ENCODE measurements at places on chromosomes 3 and 15.

DNA sequence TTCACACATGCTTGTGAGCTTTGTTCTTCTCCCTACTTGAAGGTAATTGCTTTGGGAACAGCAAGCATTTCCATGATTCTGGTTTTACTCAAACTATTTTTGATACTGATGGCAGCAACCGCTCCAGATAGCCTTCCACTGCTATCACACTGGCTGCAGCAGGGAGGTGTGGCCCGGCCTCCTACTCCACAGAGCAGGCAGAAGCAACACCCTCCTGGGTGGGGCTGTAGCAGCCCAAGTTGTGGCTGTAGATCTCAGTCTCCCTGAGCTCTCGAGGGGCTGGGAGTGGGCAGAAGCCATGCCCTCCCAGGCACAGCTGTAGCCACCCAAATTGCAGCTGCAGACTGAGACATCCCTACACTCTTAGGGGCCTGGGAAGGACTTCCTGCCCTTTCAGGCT, 878.8 kb upstream of the GBE1 start:
- DNase-seq: no peak

GRCh38 chr3:42668413-42668760, 14.9 kb downstream of the ZBTB47 start:
- no peak for DNase-seq

GRCh38 chr3:36837089-36837488, 72.7 kb upstream of the DCLK3 start:
- DNase-seq: no peak

- DNase-seq: no peak
These were observed 392.4 kb upstream of the PROK2 start for GRCh38 chr3:72177075-72178050.

- DNase-seq: no peak
These were observed 23.2 kb upstream of the MAGEF1 start for GRCh38 chr3:184734903-184735701.

- DNase-seq: no peak
These were observed 124.0 kb upstream of the TOPAZ1 start for GRCh38 chr3:44117736-44118135.

- no peak for DNase-seq
These were observed 23.2 kb upstream of the LAMP3 start for GRCh38 chr3:183185696-183186095.

DNA sequence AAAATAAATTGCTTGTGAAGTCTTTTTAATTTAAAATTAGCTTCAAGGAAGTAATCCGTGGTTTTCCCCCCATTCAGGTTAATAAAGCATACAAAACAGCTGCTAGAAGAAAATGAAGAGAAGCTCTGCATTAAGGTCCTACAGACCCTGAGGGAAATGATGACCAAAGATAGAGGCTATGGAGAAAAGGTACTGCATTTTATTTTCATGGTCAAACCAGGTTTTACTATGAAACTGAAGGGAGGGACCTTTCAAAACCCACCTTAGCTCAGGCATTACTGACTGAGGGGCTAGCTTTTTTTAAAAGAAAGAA, 218.5 kb downstream of the ITPR1 start:
- DNase-seq: no peak

GRCh38 chr3:67535006-67535405, 119.4 kb downstream of the SUCLG2 start:
- DNase-seq: no peak

DNA sequence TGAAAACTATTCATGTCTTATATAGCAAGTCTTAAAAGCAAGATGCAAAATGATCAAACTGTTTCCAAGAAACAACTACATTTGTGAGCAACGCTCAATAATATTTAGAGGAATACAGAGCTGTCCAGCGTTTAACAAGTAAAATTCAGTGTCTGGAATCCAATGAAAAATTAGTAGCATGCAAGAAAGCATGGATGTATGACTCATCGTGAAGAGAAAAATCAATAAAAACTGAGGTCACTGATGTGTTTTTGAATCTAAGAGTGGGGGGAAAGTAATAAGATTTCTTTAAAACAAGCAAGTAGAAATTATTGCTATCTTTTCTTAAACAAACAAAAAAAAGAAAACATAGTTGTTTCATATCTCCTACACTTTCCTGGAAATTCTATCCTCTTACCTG, 600.3 kb upstream of the GOLIM4 start:
- DNase-seq: no peak

- no peak for DNase-seq
These were observed 49.6 kb downstream of the CEMIP start for GRCh38 chr15:80828796-80829195.

DNA sequence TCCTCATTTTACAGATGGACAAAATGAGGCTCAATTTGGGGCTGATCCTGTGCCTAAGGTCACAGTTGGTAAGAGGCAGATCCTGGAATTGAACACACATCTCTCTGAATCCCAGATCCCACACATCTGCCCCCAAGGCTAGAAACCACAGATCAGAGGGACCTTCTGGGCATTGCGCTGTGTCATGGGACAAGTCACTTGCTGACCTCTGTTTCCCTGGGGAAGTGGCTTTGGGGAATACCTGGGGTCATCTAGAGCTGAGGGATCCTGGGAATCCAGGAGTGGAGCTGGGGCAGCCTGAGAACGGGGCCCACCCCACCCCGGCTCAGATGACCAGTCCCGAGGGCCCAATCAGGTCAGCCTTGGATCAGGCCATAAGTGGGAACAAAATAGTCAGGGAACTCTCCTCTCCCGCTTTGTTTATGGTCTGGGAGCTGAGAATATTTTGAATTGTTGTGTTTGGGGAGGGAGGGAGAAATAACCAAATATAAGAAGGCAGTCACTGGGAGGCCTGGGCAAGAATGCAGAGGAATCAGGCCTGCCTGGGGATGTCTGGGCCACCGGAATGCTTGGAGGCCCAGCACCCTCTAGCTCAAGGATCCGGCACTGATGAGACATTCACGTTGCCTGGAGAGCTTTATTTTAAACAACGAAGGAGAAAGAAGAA, 8.8 kb upstream of the SLC6A6 start:
- DNase-seq: no peak

GRCh38 chr3:178455226-178455625, 81.0 kb upstream of the KCNMB2 start:
- no peak for DNase-seq

DNA sequence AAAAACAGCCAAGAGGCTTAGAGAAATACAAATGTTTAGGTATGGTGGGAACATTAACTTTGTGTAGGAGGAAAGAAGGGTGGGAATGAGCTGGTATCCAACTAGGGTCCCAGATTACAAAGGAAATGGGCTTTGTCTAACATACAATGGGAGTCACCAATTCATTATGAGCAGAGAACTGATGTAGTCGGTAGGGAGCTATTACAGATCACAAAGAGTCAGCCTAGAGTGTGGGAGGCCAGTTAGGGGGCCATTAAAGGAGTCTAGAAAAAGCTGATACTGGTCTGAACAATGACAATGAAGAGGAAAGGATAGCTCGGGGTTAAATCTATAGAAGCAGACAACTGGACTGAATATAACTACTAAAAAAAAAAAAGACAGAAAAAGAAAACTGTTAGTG, 15.5 kb downstream of the ANO10 start:
- no peak for DNase-seq

- no peak for DNase-seq
These were observed 83.8 kb upstream of the MRPS22 start for GRCh38 chr3:139260041-139260486.

DNA sequence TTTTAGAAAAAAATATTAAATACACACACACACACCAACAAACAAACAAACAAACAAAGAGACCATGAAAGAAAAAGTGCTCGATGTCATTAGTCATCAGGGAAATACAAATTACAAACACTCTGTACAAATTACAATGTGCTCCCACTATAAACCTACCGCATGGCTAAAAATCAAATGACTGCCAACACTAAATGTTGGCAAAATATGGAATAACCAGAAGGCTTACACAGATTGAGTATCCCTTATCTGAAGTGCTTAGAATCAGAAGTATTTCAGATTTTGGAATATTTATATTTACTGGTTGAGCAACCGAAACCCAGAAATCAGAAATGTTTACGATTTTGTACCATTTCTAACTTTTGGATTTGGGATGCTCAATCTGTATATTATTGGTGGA, 33.4 kb downstream of the CDV3 start:
- no peak for DNase-seq

GRCh38 chr15:73165844-73166243, 113.6 kb downstream of the NEO1 start:
- no peak for DNase-seq

- DNase-seq: peak; percentile 29
These were observed 641 bp downstream of the ACVR2B start for GRCh38 chr3:38454178-38454883.

DNA sequence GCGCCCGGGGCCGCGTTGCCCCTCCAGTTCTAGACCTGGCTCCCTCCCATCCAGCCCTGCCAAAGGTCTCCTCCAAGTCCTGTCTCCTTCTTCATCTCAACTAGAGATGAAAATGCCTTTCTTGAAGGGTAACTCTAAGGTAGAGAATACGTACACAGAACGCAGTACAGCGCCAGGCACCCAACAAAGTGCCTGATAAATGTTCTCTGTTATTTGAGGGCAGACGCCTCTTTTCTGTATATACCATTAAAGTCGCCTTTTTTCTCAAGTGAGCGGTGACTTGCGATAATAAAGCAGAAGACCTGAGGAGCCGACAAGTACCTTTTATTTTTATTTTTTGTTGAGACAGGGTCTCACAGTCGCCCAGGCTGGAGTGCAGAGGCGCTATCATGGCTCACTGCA, 809 bp downstream of the CRTAP start:
- no peak for DNase-seq

DNA sequence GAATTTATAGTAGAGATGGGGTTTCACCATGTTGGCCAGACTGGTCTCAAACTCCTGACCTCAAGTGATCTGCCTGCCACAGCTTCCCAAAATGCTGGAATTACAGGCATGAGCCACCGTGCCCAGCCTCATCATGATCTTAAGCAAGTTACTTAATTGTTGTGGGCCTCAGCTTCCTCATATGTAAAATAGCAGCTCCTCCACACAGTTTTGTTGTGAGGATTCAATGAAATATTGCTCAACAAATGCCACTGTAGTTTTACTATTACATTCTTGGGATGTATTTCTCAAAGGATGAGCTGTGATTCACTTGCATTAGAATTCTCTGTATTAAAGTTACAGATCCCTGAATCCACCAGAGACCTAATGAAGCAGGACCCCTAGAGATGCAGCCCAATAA, 168.8 kb downstream of the ADAMTS9 start:
- no peak for DNase-seq

GRCh38 chr3:190706582-190706981, 155.9 kb downstream of the GMNC start:
- no peak for DNase-seq

DNA sequence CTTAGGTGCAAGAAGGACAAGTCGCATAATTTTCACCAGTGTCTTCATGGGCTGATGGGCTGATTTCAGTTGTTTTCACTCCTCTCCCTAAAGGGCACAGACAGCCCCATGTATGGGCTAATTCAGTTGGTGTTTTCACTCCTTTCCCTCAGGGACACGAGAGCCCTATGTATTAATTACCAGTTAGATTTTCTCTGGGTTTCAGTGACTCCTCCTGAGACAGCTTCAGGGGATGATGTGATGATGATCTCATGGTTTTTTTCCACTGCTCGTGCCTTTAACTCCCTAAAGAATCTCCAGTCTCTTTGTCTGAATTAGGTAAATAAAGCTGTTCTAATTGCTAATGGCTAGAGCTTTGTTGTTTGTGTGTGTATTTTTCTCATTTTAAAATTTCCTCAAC, 9.9 kb downstream of the RAMAC start:
- DNase-seq: no peak

- no peak for DNase-seq
These were observed 6.8 kb downstream of the RARRES1 start for GRCh38 chr3:158725348-158726011.

Data from NCI-H1092 treated with DMSO at 0.1 percent for 48 hours (cell line).